ENCODE measurements at places on chromosomes 5 and 9.

DNA sequence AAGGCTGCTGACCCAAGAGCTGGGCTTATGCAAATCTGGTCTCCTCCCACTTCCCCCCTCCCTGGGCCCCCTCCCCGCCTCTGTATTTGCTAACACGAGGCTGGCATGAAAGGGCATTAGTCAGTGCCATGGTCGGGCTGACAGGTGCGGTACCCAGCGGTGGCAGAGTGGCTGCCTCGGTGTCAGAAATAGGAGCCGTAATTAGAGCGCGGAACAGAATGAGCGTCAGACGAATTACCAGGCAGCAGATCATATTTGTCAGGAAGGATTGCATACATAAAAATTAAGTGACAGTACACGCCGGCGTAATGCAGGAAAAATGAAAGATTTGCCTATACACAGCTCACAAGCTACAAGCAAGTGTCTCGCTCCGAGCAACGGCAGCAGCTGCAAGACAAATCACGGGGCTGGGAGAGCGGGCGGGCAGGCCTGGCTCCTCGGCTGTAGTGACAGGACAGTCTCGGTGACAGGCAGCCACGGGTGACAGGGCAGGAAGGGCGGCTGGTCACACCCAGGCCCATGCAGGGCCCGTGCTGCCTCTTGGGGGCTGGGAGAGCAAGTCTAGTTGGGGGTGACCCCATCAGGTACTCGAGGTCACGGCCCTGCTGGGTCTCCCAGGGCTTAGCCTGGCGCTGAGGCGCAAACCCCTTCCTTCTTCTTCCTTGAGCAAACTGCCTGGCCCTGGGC, 72.4 kb downstream of the NEK6 start:
- H3K4me3 ChIP-seq = no peak overlapping the region
- no peak for DNase-seq
- H3K27ac ChIP-seq = no peak overlapping the region
- no peaks in the 10 kb centered on the region for H3K36me3 ChIP-seq
- no peaks in the 10 kb centered on the region for H3K4me1 ChIP-seq

DNA sequence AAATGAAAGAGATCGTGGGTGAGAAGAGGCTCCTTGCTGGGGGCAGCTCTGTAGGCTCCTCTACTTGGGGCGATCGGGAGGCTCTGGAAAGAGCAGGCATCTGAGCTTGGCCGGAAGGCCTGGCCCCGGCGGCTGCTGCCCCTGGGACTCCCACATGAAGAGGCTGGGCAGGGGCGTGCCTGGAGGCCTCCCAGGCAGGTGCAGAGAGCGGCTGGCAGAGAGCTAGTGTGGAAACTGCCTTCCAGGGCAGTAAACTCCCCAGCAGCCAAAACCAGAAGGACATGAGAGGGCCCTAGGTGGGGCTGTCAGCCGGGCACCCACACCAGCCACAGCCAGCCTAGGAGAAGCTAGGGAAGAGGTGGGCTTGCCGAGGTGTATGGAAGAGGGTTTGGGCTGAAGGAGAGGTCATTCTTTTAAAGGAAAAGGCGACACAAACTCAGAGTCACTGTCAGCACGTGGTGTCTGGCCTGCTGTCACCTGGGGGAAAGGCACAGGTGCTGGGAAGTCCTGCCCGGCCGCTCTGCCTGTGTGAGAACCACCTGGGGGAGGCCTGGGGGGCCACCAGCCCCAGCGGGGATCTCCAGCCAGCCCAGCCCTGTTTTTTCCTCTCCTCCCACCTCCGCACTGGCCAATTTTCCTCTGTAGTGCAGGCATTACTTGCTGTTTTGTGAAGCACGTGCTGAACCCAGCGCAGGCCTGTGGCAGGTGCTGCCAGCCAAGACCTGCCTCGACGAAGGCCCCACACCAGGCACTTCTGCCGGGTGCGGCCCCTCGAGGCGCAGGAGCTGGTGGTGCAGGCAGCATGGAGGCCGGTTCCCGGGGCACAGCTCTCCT, 44.8 kb upstream of the EGFL7 start:
- no peaks in the 10 kb centered on the region for H3K36me3 ChIP-seq
- H3K27ac ChIP-seq = no peak overlapping the region
- peaks cover 6% of the 10 kb centered on the region for H3K4me1 ChIP-seq
- DNase-seq = no peak
- H3K4me3 ChIP-seq = no peak overlapping the region

DNA sequence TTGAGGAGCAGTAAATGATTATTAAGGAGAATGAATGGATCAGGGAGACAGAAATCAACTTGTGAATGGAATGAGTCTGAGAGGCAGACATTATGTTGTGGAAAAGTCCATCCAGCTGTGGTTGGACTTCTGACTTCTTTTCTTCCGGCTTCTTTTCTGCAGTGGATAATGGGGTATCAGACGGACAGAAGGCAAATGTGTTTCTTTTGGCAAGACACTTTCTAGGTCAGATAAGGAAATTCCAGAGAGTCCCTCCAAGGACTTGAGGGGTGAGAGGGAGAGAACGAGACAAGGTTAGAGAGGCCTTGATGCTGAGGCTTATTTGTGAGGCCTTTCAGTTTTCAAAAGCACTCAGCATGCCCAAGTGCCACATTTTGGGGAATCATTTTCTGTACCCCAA, 17.1 kb upstream of the GRHPR start:
- no peak overlapping the region for H3K4me3 ChIP-seq
- no peak overlapping the region for H3K27ac ChIP-seq
- H3K36me3 ChIP-seq = no peaks in the 10 kb centered on the region
- peaks cover 36% of the 10 kb centered on the region for H3K27me3 ChIP-seq
- H3K4me1 ChIP-seq = peaks cover 18% of the 10 kb centered on the region

DNA sequence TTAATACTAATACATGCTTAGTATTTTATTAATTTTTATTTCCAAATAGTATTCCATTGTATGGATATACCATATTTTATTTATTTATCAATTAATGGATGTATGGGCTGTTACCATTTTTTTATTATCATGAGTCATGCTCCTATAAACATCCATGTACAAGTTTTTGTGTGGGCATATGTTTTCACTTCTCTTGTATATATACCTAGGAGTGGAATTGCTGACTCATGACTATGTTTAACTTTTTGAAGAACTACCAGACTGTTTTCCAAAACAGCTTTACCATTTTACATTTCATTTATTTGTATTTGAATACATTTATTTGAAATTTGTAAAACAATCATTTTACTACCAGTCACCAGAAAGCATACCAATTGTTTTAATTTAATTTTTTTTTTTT, 14.1 kb upstream of the LRRC19 start:
- DNase-seq = no peak
- H3K4me3 ChIP-seq = no peak overlapping the region
- peaks cover 13% of the 10 kb centered on the region for H3K36me3 ChIP-seq
- no peaks in the 10 kb centered on the region for H3K27me3 ChIP-seq
- H3K4me1 ChIP-seq = no peaks in the 10 kb centered on the region

GRCh38 chr9:15180124-15180523, 126.9 kb downstream of the TTC39B start:
- no peaks in the 10 kb centered on the region for H3K27me3 ChIP-seq
- DNase-seq = no peak
- H3K4me1 ChIP-seq = no peaks in the 10 kb centered on the region
- H3K4me3 ChIP-seq = no peak overlapping the region
- H3K36me3 ChIP-seq = peaks cover 33% of the 10 kb centered on the region

DNA sequence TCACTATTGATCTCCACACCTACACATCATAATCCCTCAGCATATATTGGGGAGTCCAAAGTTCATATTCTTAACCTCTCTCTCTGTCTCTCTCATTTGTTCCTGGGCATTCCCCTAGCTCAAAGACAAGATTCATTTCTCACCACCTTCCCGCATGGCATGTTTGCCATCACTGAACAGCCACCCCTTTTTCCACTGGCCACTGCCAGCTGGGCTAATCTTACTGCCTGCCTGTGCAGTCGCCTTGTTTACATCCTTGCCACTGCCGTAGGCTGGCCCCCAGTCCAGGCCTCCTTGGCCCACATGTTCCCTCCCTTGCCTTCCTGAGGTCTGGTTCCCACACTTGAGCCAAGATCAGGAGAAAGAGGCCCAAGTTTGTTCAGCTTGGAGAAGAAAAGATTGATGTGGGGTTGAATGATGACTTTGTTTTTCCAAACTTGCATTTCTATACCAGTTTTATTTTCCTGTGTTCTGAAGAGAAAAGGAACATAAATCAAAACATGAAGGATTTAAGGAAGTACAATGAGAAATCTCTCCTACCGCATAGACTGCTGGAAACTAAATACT, 80.2 kb downstream of the PLAC8L1 start:
- peaks cover 13% of the 10 kb centered on the region for H3K27me3 ChIP-seq
- H3K36me3 ChIP-seq = no peaks in the 10 kb centered on the region
- no peak overlapping the region for H3K4me3 ChIP-seq
- no peaks in the 10 kb centered on the region for H3K4me1 ChIP-seq
- DNase-seq = no peak
- no peak overlapping the region for H3K27ac ChIP-seq
